ENCODE measurements at places on chromosomes 11 and 22.

- DNase-seq: no peak
Measured at GRCh38 chr11:76523147-76523546, 78.3 kb downstream of the EMSY start.

GRCh38 chr11:132844956-132845696 lies 687.2 kb downstream of the OPCML start:
- peak; percentile 98 for DNase-seq

GRCh38 chr11:33542921-33543320 lies 157.7 kb downstream of the C11orf91 start:
- DNase-seq: peak; percentile 39

DNA sequence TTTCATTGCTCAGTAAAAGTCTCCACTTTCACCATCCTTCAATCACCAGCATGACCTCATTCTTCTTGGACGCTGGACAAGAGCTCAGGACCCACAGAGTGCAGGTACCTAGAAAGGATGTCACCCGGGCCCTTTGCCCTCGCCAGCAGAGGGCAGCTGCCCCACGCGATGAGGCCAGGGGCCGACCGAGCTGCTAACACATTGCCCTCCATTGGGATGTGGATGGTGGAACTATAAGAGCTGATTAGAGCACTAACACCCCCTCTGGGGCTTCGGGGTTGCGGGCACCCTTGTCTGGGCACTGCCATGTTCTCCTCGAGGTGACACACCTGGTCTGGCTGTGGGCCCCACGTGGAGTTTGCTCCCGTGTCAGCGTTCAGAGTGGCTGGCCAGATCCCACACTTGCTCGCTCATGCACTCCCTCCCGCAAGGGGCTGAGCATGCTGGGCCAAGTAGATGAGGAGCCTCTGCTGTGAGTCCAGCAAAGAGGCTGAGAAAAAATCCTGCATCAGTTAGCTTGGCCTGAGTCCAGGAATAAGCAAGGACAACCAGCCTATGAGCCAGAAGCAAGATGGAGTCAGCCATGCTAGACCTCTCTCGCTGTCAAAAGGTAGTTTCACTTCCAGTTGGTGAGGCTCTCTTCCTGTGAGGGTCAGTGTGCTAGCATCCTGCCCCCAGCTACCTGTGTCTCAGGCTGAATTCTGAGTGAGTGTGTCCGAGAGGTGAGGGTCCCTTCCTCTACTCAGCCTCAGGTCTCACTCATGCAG lies 9.8 kb downstream of the KRTAP5-6 start:
- DNase-seq: no peak

DNA sequence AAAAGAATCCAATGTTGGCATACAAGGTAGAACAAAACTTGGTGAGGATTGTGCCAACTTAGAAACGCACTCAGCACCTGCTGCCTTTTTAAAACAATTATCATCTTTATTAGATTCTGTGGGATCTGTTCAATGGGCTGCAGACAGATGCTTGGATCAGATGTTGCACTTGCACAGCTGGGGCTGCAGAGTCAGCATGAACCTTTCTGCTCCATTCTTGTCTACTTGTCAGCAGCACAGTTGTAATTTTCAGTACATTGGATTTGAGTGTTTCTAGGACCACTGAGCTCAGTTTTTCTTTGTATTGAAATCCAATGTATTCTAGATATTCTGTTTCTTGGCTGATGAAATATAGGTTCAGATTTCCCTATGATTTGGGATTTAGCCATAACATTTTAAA lies 164.5 kb downstream of the LUZP2 start:
- DNase-seq: no peak

DNA sequence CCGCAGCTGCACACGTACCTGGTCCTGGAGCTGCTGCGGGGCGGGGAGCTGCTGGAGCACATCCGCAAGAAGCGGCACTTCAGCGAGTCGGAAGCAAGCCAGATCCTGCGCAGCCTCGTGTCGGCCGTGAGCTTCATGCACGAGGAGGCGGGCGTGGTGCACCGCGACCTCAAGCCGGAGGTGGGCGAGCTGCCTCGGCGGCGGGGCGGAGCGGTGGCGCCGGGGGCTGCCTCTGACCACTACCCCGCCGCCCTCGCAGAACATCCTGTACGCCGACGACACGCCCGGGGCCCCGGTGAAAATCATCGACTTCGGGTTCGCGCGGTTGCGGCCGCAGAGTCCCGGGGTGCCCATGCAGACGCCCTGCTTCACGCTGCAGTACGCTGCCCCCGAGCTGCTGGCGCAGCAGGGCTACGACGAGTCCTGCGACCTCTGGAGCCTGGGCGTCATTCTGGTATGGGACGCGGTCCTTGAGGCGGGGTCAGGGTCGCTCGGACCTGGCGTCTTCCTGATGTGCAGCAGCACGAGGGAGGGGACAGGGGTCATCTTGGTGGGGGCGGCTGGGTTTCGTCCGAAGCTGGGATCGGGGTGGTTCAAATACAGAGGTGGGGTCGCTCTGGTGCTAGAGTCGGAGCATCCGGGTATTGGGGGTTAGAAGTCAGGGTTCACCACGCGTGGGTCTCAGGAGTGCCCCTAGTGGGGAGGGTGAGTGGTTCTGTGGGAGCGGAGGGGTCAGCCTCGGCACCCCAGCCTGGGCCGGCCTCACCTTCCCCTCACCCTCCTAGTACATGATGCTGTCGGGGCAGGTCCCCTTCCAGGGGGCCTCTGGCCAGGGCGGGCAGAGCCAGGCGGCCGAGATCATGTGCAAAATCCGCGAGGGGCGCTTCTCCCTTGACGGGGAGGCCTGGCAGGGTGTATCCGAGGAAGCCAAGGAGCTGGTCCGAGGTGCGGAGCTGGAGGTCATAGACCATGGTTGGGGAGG lies 10.8 kb downstream of the RPS6KA4 start:
- DNase-seq: no peak

DNA sequence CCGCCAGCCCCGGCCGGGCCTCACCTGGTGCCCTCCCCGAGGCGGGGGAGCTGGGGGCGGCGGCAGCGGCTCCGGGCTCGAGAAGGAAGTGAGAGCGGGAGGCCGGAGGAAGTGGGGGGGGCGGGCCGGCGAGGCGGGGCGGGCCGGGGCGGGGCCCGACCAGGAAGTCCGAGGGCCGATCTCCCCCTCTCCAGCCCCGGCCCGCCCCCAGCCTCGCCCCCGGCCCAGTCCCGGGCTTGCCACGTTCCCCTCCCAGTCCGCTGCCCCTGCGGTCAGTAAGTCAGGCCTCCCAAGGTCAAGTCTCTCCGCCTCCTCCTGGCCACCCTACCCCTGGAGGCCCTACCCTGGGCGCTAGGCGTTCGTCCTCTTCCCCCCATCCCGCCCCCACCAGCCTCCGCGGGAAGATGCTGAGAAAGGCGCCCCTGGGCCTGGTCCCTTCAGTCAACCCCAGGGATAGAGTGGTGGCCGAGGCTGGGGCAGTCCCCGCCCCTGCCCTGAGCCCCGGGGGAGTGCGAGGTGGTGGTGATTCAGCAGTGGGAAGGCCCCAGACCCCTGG lies at the start of gene RHOG:
Gene RHOG, minus strand, starts transcription at position 90 of the 556 bp plus-strand sequence. CDS start 12,821 bp downstream, outside the sequence.
- peak; percentile 87 for DNase-seq

DNA sequence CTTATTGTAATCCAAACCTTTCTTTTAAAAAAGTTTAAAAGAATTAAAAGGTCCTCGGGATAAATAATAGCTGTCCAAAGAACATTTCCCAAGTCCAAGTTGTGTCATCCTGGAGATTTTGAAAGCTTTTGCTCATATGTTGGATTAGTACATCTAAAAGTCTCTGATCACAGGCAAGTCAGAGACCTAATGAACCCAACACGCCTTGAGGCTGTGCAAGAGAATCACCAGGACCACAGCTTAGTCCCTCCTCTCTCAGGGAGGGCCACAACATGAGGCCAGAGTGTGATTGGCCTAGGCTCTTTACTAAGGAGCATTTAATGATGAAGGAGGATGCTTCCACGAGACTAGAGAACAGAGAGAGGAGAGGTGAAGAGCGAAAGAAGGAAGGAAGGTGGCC lies 98.7 kb upstream of the OR5AK2 start:
- DNase-seq: no peak

DNA sequence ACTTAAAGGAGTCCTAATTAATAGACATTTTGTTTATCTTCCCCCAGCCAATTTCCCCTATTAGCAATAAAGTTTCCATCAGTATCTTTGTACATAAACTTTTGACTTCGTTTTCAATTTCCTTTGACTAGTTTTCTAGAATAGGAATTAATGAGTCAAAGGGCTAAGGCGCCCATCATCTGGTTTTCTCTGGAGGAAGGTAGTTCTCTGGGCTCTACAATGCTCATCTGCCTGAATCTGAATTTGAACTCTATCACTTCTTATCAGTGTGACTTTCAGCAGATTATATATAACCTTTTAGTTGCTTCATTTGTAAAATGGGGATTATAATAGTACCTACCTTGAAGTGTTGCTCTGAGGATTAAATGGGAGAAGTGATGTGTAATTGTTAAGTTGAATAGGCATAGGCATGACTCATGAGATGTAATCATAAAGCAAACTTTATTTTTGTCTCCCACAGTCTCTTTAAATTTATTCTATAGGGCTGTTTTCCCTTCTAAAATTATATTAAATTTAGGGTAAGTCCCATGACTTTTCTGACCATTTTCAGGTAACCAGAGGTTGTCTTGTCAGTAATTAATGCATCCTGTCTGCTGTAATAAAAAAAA lies 5.8 kb upstream of the TUB start:
- no peak for DNase-seq

- no peak for DNase-seq
Measured at GRCh38 chr22:44172370-44173108, 8.2 kb upstream of the PARVG start.

- DNase-seq: no peak
Measured at GRCh38 chr11:70352100-70352499, 46.2 kb upstream of the CTTN start.

DNA sequence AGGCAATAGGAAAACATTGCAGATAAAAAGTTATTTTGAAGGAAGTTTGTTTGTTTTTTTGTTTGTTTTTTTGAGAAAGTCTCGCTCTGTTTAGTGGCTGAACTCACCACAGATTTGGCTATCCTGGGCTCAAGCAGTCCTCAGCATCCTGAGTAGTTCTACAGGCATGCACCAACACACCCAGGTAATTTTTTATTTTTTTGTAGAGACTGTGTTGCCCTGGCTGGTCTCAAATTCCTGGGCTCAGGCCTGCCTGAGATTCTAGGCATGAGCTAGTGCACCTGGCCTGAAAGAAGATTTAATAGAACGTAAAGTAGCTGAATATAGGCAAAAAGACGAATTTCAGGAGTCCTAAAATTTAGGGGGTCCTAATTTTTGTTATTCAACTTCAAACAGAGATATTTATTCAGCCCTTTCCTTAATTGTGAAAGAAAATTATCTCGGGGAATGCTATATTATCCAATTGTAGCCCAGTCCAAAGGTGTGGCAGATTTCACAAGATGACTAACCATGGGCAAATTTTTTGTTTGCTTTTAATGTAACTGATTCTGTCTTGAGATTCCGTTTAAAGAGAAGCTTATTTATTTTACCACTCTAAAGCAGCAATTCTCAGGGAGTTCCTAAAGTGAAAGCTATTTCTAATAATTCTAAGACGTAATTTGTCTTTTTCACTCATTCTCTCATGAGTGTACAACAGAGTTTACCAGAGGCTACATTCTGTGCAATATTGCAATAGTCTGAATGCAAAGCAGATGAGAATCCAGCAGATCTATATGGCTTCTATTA lies 940 bp downstream of the IL18 start:
- peak; percentile 44 for DNase-seq

DNA sequence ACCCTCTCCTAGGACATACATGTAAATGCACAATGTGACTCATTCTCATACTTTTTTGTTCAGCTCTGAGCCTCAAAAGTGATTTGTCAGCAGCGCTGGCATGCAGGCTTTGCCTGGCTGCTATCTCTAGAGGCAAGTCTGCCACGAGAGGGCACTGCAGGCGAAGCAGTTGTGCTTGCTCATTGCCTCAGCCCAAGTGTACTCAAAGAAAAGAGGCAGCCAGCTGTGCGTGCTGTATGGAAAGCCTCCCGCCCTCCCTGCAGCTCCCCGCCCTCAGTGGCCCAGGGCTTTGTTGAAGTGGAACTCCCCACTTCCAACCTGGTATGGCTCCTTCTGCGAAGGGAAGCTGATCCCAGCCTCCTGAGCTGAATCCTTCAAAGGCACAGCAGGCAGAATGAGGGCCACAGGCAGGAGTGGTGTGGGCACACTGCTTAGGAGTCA lies 16.3 kb downstream of the SDHAF2 start:
- peak; percentile 93 for DNase-seq

GRCh38 chr11:92907671-92908070 lies 61.8 kb upstream of the MTNR1B start:
- no peak for DNase-seq

GRCh38 chr22:40345815-40346184 lies 500 bp upstream of the ADSL start:
- no peak for DNase-seq

DNA sequence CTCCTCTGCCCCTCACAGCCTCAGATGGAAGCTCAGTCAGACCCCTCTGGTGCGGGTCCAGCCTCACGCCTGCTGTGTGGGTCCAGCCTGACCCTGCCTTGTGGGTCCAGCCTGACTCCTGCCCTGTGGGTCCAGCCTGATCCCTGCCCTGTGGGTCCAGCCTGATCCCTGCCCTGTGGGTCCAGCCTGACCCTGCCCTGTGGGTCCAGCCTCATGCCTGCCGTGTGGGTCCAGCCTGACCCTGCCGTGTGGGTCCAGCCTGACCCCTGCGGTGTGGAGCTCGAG lies 445.3 kb downstream of the BRD1 start:
- DNase-seq: no peak

GRCh38 chr11:12198251-12199222 lies 88.1 kb downstream of the MICAL2 start:
- DNase-seq: no peak

- DNase-seq: peak; percentile 15
Measured at GRCh38 chr11:5684036-5684645, 733 bp downstream of the TRIM5 start.

DNA sequence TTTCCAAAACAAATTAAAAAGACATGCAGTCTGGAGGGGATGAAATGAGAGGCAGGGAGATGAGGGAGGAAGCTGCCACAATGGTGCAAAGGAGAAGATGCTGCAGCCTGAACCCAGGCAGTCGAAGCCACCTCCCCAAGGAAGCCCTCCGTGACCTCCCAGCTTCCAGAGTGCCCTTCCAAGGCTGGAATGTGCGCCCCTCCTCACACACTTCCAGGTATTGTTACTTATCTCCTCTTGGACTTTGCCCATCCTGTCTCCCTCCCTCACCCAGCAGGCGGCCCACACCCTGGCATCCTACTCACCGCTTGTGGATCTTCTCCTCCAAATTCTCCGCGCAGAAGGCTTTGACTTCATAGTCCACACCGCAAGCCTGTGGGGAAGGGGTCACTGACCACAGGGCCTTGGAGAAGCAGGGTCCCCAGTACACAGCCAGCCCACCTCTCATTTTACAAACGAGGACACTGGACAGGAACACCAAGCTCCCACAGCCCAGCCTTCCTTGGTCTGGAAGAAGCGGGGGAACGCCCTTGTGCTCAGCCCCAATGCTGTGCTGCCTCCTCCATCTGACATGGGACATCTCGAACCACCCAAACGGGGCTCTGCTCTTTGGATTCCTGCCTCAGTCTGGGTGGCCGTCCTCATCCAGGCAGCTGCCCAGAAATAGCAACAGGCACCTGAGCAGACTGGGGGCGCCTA lies 40.3 kb downstream of the TPBGL start:
- DNase-seq: no peak

GRCh38 chr22:46081036-46081830 lies 69.1 kb upstream of the PPARA start:
- no peak for DNase-seq

Measured in fibroblast of lung (primary cell).